ENCODE measurements at places on chromosomes 11 and 22.

DNA sequence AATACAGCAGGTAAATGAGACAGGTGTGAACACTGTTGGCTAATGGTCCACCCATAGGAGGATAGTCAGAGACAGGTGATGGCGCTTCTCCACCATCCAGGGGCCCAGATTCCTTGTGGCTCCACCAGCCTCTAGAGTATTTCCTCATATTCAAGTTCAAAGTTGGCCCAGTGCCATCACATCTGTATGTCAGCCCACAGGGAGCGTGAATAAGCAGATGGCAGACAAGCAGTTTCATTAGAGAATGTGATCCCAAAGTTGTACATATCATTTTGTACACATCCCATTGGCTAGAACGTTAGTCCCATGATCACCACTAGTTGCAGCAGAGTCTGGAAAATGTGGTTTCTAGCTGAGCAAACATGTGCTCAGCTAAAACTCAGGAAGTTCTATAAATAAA is 11.0 kb upstream of the CWF19L2 start:
- no peak for DNase-seq

GRCh38 chr11:115925568-115926090 is 421.4 kb upstream of the CADM1 start:
- DNase-seq = no peak

- DNase-seq = peak; percentile 71
These were observed 77.7 kb downstream of the MORC2 start for GRCh38 chr22:30890686-30891442.

DNA sequence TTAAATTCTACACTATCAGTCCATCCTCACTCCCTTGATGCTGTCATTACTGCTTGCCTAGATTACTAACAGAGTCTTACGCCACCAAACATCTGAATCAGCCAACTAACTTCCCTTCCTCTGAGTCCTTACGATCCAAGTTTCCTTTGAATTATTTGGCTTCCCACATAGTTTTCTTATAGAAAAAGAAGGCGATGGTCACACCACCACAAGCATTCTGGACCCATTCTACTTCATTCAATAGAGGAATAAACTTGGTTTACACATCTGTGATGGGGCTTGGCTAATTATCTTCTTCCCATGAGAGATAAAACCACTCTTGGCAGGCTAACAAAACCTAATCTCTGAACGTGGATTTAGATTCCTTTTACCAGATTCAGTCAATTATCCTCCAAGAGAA is 35.0 kb downstream of the INTS4 start:
- DNase-seq = no peak

DNA sequence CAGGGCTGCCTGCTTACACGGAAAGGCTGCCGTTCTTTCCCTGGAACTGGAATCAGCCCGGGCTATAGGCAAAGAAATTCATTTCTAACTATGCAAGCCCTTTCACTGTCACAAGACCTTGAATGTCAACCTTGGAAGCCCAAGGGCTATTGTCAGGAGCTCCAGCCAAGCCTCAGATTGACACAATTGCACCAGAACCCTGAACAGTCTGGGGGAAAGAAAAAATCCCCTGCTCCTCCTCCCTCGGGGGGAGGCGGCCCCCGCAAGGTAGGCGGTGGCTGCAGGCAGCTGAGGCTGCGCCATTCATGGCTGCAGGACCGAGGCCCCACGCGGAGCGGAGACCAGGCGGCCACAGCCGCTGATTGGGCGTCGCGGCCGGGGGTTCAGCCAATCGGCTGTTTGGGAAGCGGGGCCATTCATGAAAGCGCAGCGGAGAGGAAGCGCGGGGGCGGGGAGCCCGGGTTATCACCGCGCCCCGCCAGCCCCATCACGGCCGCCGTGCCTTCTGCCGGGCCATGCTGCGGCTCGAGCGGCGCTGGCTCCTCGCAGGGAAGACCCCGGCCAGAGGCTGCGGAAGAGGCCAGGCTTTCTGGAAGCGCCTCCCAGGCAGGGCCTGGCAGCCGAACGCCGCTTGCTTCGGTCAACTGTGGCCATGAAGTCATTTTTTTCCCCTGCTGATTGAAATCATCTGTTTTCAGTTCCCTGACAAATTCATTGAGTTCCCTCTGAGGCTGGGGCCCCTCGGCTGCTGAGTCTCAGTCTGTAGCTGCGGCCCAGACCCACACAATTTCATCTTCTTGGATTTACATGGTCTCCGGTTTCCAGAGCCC is 38.1 kb upstream of the LINC01488 start:
- peak; percentile 97 for DNase-seq

- no peak for DNase-seq
These were observed 5.2 kb downstream of the ROBO3 start for GRCh38 chr11:124870430-124870829.

DNA sequence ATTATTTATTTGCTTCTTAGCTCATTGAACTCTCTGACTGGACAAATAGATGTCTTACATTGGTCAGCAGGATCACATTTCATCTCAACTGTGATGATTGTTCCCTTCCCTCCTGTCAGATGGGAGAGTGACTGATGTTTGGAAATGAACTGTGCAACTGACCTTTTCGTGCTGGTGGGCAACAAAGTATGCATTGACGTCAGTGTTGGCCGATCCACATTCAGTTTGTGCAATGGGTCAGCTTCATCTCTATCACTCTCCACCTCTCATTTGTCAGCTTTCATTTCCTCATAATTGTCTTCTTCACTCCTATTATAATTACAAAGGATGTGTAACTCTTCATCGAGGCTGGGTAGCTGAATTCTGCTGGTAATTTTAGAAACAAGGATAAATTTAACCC is 71.3 kb downstream of the PPP2R1B start:
- no peak for DNase-seq

DNA sequence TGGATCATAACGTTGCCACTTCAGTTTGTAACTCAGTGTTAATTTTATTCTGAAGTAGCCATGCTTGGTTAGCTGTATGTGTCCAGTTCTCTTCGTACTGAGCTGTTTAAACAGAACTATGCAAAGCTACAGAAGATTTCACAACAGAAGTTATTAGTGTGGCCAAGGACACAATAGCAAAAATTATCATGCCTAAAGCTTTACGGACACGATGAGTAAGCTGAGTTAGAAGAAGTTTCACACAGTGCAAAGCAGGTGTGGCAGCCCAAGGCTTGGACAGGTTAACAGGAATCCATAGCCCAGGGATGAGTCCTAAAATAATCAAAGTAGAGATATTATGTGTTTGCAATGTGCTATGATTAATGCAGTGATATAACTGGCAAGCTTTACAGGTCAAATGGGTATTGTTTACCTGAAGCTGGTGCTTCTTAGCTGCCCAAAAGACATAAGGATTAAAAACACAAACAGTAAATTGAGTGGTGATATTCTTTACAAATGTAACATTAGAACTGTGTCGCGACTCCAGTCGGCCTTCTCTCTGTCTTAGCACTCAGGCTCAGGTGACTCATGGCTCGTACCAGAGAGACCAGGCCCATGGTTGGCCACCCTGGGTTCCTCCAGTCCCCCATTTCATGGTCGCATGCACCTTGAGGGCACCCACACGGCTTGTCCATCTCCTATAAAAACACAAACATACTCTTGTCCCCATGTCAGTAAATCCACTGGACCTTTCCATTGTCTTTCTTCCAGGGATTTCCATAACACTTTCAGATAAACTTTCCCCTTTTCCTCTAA is 35.5 kb upstream of the NCAM1 start:
- no peak for DNase-seq

GRCh38 chr11:60952742-60953170 is 780 bp upstream of the SLC15A3 start:
- DNase-seq = no peak

DNA sequence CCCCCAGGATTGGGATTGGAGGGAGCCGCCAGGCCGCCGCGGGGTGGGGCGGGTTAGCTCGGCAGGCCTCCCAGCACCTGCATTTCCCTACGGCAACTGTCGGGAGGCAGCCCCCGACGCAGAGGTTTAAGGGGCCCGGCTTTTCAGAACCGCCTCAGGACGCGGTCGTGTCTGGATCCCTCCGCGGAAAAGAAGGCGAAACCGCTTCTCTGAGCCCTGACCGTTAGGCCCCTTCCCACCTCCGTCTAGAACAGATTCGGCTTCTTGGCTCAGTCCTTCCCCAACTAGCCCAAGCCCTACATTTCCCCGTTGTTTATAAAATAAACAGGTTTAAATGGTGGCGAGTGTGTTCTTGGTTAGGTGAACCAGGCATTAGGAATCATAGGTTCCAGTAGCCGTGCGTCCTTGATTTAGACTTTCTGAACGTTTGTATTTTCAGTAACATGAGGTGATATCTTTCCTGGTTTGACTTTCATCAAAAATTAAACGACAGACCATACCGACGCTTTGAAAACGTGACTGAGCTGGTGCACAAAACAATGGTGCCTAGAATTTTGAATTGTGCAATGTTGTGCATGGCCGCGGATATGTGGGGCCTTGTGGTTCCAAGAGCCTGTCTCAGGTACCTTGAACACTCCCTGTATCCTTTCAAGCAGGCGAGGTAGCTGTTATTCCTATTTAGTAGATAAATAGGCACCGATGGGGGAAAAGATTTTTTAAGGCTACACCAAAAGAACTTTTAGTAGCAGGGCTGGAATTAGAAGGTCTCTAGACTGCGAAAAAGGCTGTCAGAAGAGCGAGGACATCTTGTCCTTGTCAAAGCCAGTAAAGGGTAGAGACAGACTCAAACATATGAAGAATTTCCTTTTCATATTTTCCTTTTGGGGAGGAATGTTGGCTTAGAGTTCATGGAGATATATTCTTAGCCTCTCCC is 1.2 kb upstream of the HSPA8 start:
- no peak for DNase-seq

DNA sequence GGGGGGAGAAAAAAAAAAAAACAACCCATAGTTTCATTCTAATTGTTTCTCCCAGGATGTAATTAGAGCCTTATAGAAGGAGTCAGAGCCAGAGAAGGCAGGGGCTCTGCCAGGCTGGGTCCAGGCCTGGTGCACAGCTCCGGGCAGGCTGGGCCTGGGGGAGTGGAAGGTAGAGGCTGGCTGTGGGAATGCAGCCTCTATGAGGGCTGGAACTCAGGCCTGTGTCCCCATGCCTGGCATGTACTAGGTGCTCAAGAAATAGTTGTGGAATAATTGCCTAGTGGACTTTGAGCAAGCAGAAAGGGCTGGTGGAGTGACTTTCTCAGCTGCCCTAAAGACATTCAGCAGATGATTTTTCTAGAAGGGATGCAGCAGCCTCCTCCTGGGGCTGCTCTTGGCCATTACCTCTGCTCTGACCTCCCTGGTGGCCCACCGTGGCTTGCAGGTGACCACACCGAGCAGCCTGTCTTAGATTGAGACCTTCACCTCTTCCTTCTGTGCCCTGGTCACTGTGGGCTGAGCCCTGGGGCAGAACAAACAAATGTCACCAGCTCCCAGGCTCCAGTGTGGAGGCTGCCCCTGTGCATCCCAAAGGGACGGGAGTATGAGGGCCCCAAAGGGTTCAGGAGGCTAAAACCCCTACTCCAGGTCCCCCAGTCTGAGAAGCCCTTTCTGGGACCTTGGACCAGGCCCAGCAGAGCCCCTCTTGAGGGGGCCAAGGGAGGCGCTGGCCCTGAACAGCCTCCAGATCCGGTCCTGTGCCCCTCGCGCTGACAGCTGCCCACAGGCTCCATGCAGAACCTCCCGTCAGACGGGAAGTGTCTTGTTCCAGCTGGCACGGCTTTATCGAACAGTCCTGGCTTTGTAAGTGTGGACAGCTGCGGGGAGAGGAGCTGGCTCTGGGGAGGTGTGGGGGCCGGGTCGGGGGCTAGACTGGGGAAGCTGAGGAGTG is 18.8 kb downstream of the MYEOV start:
- no peak for DNase-seq

DNA sequence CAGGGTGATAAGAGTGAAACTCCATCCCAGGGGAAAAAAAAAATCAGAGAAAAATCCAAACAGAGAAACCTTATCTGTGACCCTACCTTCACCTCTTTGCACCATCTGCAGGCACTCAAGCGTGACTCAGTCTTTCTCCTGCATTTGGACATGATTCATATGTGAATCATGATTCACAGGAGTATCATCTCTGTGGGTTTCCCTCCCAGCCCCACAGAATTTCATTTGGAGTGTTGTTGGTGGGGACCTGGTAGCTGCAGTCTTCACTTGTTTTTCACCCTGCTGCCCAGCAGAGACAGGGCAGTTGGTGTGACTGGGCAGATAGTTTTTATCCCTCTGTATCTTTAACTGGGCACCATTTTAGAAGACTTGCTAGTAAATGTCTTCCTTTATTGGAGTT is 75.7 kb downstream of the DEPDC5 start:
- no peak for DNase-seq

GRCh38 chr11:68355471-68355870 is 43.1 kb downstream of the LRP5 start:
- DNase-seq = no peak

Measured in ecto neural progenitor cell (in vitro differentiated cells).